ENCODE measurements at places on chromosomes 11 and 22.

DNA sequence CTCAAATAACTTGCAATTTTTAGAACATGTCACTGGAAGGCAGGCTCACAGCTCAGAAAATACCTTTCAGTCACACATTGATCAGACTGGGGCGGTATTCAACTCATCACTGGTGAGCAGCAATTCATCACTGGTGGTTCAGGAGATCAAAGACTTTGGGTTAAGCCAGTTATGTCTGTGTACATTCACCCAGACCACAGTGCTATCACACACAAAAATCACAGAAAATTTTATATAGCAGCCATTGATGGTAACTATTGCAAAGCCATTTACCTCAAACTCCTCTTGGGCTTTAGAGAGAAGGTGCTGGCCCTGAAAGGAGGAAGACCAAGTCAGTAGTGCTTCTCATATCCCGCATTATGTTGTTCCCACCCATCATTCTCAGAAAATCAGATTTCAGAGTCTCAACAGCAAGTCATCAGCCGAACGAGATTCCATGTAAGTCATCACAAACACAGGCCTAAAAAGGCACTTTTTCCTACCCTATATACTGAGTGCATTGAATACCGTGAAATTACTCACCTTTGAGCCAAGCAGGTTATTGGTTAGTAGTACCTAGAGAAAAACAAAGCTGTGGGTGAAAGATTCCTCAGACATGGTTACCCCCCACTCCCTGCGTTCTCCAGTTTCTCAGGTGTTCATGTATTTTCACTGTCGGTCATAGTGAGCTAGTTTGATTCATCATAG, 14.0 kb upstream of the WDR74 start:
- DNase-seq, result no peak

DNA sequence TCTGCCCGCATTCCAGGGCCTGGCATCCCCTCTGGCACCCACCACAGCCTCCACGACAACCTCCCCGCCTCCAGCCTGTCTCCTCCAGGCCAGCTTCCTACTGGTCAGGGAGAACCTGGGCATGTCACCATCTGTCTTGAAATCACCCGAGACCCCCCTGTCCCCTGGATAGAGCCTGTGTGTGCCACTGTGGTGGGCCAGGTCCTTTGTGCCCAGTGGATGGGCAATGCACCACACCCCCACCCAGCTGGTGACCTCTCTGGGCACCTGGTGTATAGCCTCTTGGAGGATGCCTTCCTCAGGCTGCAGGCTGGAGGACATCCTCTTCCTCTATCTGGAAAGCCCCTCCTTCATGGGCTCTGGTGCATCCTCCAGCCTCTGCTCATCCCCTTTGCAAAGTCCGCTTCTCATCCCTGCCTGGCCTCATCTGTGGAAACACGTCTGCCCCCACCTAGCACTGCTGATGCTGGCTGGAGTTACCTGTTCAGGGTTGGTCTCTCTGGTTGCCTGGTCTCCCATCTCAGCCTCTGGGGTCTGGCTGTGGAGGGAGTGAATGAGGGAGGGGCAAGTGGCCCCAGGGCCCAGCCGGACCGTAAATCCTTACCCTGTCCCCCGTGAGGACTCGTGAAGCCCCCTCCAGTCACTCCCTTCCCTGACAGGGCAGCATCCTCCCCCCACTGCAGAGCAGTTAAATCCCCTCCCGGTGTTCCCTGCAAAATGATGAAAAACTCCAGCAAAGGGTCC, 589.6 kb downstream of the TBC1D22A start:
- DNase-seq, result no peak

- no peak for DNase-seq
These were observed 1.0 kb downstream of the SYT9 start for GRCh38 chr11:7252683-7253213.

DNA sequence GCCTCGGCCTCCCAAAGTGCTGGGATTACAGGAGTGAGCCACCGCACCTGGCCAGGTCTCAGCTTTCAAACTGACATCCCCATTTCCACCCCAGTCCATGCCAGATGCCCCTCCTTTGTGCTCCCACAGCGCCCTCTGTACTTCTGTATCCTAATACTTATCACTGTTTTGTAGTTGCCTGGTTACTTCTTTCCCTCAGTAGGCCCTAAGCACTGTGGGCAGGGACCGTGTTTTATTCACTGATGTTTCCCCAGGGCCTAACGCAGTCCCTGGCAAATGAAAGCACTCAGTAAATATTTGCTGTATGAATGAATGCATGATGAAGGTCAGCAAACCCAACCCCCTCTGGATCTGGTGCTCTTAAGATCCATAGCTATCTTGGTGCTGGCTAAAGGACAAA, 2.2 kb upstream of the TRIM3 start:
- no peak for DNase-seq

DNA sequence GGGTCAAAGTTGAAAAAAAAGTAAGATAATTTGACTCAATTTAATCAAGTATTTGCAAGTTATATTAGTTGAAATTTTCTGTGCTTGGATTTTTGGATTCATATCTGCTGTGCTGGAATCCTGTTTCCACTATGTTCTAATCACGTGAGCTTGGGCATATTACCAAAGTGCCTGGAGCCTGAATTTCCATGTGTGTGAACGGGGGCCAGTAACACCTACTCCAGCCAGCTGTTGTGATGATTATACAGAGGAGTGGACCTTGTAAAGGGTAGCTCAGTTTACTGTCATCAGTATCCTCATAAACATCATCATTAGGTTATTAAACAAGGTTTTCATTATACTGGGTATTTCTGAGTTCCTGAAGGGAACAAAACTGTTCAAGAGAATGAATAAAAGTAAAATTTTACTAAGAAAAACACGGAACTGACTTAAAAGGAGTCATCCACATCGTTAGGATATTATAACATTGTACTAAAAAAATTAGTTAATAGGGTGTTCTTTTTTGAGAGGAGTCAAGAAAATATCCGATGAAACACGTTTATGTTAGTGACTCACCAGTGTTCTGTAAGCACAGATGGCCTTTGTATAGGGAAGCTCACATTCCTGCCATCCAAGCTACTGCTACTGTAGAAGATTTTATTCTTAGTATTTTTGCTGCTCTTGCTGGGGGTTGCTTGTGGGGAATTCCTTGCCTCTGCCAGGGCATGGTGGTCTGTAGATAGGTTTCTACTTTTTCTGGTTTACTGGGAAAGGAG, 144.1 kb downstream of the ARHGAP42 start:
- peak; percentile 70 for DNase-seq

GRCh38 chr11:83662494-83662893, 376.3 kb upstream of the CCDC90B start:
- DNase-seq, result no peak

GRCh38 chr22:37137131-37137530, 12.6 kb downstream of the IL2RB start:
- DNase-seq, result no peak

- no peak for DNase-seq
These were observed 68.1 kb downstream of the PPP6R3 start for GRCh38 chr11:68528630-68529029.

DNA sequence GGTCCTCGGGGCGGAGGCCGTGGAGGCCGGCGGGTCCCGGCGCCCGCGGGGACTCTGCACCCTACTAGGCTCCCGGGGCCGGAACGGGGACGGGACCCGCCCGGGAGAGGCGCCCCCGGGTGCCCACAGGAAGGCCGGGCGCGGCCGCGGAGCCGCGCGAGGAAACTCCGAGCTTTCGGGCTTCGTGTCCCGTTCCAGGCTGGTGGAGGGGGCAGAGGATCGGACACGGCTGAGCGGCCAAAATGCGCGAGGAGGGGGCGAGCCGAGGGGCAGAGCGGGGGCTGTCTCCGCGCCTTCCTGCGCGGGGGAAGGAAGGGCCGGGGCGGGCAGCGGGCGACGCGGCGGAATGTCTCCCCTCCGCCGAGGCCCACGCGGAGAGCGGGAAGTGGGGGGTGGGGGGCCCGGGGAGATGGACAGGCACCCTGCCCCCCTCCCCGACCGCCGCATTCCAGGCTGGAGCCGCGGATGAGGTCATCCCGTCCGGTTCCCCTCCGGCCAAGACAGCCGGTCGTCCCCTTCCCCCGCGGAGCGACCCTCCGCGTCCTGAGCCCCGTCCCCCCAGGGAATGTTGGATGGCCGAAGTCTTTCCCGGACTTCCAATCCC, 430 bp downstream of the CDC42EP1 start:
- DNase-seq, result no peak

- DNase-seq, result no peak
These were observed 80.3 kb upstream of the AKIP1 start for GRCh38 chr11:8830641-8831040.

DNA sequence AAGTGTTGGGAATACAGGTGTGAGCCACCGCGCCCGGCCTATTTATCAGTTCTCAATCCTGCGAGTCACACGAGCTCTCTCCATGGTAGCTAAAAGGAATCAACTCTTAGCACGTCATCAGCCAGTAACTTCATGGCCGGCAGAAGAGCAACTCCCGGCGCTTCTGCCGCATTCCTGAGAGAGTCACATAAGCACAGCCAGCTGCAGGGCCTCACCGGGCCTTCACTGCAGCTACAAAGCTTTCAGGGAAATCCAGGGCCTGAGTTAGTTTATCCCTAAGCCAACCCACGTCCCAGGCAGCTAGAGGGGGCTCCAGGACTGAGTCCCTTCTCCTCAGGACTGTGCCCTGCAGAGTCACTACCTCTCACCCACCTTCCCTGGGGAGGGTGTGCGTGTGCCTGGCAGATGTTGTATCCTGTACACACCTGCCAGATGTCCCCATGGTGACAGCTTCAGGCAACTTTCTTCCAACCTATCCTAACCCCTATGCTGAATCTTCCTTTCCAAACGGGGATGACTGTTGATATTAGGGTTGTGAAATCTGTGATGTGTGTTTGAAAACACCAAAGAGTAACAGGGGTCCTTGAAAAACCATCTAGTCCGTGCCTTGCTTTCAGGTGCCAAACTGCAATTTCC, 45.9 kb upstream of the ARFGAP3 start:
- DNase-seq, result no peak

DNA sequence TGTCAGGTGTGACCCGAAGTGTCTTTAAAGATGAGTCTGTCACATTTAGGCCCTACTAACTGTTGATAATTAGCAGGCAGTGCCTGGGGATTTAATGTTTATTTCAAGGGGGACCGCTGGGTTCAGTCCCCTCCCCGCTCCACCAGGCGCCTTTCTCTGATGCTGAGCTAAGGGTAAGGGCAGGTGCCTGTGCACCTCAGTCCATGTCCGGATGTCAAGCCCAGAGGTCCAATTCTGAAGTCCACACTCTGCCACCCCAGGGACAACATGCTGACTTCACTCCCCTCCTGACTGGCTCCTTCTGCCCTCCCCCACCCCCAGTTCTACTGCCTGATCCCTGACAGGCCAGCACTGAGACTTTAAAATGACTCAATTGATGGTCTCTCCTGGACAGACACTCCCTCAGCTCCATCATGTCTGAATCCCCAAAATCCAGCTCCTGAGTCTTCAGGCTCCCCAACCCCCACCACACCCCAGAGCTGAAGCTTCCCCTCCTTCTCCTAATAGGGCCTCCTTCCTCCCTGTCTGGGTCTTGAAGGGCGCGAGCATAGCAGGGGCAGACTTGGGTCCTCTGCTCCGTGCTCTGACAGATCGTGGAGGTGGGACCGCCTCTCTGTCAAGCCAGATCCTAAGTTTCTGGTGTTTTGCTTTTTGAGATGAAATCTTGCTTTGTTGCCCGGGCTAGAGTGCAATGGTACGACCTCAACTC, 49.8 kb upstream of the ANO1 start:
- no peak for DNase-seq

- DNase-seq, result no peak
These were observed 5.1 kb upstream of the SLC22A8 start for GRCh38 chr11:63020671-63021291.

- DNase-seq, result no peak
These were observed 78.8 kb downstream of the DGCR2 start for GRCh38 chr22:19043121-19044085.

GRCh38 chr22:24510637-24511625, 15.8 kb downstream of the UPB1 start:
- DNase-seq, result no peak

DNA sequence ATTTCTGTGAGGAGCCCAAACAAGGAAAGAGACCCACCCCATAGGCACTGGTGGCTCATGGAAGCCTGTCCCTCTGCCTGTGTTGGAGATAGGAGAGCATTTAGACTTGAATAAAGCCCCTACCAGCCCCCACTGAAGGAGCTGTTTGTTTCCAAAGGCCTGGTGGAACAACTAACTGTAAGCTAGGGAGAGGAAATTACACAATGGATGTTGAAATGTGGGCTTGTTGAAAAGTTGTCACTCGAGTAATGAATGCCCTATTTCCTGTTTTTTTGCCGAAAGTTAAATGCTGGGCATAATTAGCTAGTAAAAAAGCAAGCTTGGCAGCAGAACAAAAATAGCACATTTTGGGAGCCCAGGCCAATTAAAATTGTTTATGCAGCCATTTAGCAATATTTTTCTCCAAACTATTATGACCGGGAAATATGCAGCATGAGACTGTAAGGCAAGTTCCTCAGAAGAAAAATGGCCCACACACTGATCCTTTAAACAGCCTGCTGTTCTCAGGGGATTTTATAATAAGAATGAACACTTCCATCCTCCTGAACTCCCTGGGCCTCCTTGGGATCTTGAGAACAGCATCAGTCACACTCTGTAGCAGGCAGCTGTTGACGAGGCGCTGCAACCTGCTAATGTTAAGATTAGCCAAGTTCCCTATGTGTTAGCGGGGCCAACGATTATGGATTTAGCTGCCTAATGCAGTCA, 38.6 kb upstream of the LMO2 start:
- DNase-seq, result no peak

- DNase-seq, result no peak
These were observed 30.5 kb downstream of the ARAP1 start for GRCh38 chr11:72721689-72722049.

DNA sequence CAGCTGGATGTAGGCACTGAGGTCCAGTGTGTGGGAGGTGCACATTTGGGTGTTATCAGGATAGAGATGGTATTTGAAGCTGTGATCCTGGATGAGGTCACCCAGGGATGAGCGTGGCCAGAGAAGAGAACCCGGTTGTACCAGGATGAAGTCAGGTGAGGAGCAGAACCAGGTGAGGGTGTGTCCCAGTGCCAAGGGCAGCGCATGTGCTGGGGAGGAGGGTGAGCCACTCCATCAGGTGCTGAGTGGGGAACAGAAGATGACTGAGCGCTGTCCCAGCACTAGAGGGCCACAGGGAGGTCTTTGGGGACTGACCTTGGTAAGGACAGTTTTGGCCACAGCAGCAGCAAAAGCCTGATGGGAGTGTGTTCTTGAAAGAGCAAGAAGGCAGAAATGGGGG, 2.7 kb downstream of the ARL2 start:
- peak; percentile 2 for DNase-seq
